Activated CD8-positive, alpha-beta memory T cell treated with anti-CD3 and anti-CD28 coated beads for 24 hours (primary cell): ENCODE measurements at places on chromosomes 5 and 9.

DNA sequence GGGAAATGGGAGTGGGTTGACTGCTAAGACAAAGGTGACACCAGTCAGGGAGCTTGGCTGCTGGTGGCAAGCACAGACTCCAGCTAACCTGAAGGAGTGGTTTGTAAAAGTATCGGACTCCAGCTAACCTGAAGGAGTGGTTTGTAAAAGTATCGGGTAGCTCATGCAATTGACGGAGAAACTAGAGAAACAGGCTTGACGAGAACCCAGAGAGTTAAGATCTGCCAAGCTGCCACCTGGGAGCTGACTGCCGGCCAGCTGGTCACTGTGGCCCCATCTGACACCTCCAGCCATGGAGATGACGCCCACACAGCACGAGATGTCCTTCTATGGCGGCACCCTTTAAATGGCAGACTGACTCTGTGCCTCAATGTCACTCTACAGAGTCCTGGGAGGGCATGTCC is 28.3 kb upstream of the CRB2 start:
- no peak for DNase-seq

- no peak for DNase-seq
These were observed 21.3 kb downstream of the MSX2 start for GRCh38 chr5:174745590-174746103.

DNA sequence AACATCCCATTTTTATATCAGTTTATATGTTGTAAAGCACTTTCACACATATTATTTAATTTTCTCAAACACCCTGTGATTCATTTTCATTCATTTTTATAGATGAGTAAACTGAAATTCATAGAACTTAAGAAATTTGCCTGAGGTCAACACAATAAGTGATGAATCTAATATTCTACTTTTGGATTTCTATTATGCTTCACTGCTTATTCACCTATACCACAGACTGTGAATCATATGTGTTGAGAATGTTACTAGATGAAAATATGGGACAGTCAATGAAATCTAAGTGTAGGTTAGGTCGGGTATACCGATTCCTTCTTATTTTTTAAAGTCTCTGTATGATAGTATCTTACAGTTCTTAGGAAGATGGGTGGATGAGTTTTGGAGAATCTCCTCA is 24.8 kb downstream of the CDC37L1 start:
- no peak for DNase-seq

- no peak for DNase-seq
These were observed 21.4 kb upstream of the AGXT2 start for GRCh38 chr5:35069188-35069587.

GRCh38 chr9:33109850-33110595 is 33.5 kb upstream of the SMU1 start:
- DNase-seq: peak; percentile 47

- no peak for DNase-seq
These were observed 63.7 kb downstream of the GLIS3 start for GRCh38 chr9:4235871-4236804.

DNA sequence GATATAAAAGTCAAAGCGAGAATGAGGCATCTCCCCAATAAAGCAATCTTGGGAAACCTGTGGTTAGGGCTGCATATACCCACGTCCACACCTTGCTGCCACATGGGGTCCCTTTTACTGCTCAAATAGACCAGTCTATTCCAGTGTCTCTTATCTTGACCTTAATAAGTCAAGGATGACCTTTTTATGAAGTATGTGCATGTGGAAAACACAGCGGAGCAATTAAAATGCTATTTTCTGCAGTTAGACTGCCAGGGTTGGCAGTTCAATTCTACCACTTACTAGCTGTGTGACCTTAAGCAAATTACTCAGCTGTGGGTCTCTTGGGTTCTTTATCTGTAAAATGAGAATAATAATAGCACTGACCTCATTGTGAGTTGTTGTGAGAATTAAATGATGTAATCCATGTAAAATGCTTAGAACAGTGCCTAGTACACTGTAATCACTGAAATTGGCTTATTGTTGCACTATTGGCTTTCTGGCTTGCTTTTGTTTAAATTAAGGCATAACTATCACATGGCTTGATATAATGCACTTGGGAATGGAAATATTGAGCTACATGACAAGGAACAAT is 67.8 kb upstream of the HSPB3 start:
- DNase-seq: no peak

GRCh38 chr5:59003124-59003523 is 420.2 kb downstream of the RAB3C start:
- no peak for DNase-seq

- DNase-seq: no peak
These were observed 98.8 kb upstream of the BASP1 start for GRCh38 chr5:17118631-17119030.

DNA sequence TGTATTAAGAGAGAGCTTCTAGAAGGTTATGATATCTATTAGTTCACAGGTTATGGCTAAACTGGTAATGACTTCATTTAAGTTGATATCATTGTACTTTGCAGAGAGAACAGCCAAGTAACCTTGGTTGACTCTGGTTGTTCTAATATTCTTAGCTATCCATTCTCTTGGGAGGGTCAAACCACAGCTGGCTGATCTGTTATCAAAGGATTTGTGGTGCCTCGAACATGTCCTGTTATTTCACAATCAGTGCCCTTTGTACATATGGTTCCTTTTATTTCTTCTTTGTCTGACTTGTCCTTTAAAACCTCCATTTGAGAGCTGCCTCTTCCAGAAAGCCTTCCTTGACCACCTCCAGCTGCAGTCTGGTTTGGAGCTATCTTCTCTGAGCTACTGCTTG is 61.7 kb downstream of the PDE8B start:
- DNase-seq: no peak

GRCh38 chr9:130240410-130241197 is 25.0 kb upstream of the HMCN2 start:
- no peak for DNase-seq

DNA sequence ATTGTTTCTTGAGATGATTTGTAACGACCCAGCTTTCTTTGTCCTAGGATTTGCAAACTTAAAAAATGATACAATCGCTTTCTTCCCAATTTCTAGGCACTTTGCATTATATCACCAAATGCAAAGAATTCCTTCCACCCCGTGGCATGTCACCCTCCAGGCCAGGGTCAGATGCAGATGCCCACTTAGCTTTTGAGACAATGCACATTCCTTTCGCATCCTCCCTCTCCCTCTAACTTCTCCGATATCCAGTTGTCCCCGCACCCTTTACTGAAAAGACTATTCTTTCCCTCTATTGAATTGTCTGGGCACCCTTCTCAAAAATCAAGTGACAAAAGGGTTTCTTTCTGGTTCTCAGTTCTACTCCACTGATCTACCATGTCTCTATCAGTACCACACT is 17.3 kb downstream of the RNF130 start:
- no peak for DNase-seq

GRCh38 chr9:764105-764524 is 77.4 kb upstream of the DMRT1 start:
- DNase-seq: no peak

GRCh38 chr9:135990468-135991429 is 29.6 kb upstream of the UBAC1 start:
- peak; percentile 64 for DNase-seq

- DNase-seq: no peak
These were observed 56.0 kb upstream of the HMHB1 start for GRCh38 chr5:143755966-143756365.

DNA sequence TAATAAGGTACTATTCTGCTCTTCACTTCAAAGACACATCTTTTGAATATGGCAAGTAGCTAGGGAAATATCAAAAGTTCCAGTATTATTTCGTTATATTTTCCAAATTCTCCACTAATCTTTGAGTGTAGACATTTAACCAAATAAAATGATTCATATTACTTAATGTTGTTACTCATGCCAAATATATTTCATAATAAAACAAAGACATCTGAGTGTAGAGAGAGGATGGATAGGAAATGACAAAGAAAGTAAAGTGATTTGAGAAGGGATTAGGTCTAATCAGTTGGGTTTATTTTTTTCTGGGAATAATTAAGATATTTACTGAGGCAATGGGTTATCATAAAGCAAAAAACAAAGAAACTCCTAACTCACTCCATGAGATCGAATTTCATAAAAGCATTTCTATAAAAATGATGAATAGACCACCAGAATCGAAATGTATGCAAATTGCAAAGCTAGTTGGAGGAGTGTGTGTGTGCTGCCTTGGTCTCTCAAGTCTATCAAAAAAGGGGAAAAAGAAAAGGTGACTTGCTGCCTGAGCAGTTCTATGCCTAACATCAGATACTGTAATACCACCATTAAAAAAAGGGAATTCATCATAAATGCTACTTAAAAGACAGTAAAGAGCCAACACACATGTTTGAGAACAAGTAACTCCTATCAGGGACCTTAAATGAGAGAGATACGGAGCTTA is 255.5 kb downstream of the PDE4D start:
- DNase-seq: no peak

DNA sequence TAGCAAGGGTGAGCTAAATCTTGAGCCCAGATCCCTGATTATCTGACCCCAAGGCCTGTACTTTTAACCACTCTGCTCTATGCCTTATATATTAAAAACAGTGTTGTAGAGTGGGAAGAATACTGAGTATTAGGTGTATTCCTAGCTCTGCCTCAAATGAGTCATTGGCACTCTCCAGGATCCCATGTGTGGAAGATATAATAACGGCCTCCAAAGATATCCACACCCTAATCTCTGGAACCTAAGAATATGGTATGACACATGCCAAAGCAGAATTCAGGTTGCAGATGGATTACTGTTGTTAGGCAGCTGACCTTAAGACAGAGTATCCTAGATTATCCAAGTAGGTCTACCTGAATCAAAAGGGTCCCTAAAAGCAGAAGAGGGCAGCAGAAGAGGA is 110.8 kb downstream of the ADRB2 start:
- DNase-seq: no peak

- DNase-seq: no peak
These were observed 84.4 kb upstream of the HSPA9 start for GRCh38 chr5:138659561-138659960.

GRCh38 chr9:103183701-103184171 is 188.6 kb downstream of the CYLC2 start:
- no peak for DNase-seq

DNA sequence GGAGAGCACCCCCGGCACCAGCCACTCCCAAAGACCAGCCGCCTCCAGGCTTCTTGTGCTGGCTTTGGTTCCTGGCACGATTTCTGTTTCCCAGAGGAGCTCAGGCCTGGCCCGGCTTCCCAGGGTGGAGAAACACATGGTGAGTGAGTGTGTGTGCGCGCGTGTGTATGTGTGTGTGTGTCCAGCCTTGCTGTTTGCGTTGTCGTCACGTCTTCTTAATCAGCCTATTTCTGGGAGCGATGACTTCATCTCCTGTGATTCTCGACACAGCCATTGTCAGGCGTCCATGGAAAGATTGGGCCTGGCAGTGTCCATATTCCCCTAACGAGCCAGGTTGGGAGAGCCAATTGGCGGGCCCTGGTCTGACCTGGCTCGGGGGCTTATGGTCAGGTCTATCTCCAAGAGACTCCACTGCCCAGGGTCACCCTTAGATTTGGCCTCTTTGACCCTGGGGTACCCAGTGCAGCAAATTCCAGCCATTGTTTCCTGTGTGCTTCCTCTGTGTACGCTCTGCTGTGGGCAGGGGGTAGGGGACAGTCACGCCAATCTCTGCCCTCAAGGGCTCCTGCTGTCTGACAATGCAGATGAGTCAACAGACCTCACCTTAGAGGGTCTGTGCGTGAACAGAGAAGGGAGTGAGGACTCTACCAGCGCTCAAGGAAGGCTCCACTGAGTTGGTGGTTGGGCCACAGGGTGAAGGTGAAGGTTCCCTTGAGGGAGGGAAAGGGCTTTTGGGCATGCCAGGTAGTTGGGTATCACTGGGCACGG is 73.8 kb downstream of the DAB2IP start:
- DNase-seq: no peak

- no peak for DNase-seq
These were observed 81.3 kb downstream of the RAPGEF1 start for GRCh38 chr9:131658377-131659129.
